ENCODE measurements at places on chromosomes 6 and 20.

DNA sequence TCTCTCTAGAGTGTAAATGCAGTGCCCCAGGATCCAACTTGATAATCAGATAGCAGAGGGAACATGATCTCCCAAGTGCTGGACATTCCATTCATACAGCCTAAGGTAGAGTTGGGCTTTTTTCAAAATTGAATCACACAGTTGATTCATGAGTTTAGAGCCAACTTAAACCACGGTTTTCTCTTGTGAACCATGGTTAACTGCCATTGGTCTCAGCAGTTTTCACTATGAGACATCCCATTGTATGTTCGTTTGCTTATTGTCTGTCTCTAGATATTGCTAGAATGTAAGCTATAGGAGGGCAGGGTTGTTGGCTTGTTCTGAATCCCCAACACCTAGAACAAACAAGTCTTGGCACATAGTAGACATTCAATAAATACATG lies 37.2 kb upstream of the TAF8 start:
- DNase-seq, result no peak

GRCh38 chr6:6058054-6058444 lies 51.3 kb upstream of the NRN1 start:
- no peak for DNase-seq

DNA sequence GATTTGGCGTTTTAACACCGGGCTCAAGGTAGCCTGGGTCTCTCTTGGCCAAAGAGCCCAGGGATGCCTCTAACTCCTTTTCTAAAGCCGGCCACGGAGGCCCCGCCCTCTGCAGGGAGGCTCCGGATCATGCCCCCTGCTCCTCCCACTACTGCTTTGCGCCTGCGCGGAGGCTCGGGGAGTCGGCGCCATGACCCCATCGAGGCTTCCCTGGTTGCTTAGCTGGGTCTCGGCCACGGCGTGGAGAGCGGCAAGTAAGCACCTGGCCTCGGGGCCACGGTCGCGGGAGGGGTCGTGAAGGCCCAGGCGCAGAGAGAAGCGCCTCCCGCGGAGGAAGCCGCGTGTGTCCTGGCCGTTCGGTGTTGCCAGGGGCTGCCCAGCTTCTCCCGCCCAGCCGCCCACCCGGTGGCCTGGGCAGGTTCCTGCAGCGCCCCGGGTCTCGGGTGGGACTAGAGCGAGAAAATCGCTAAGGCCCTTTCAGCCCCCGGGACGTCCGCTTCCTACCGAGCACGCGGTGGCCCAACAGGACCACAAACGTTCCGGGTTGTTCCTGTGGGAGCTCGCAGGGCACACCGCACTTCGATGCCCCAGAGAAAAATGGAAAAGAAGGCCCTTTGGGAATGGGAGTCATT lies at the start of gene SDHAF4:
Gene SDHAF4 (plus strand): TSS at position 180 of the 632 bp plus-strand sequence. CDS start 11 bp downstream, at position 191.
- DNase-seq, result peak; percentile 89

GRCh38 chr6:90478278-90478677 lies 108.6 kb downstream of the MAP3K7 start:
- DNase-seq, result no peak

DNA sequence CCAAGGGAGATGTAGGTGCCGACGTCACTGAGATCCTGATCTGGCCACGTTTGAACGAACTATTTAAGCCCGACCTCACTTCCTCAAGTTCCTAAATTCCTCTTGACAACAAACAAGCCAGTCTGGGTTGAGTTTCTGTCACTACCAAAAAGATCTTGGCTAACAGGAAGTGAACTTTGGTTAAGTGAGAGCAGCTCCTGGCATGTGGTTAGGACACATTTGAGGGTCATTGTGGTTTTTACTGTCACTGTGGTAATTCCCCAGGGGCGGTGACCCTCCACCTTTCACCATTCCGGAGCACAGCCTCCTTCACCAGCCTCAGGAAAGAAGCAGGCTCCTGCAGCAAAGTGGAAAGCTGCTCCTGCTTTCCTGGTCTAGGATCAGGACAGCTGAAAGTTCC lies 43.1 kb upstream of the ZNF831 start:
- DNase-seq, result no peak

DNA sequence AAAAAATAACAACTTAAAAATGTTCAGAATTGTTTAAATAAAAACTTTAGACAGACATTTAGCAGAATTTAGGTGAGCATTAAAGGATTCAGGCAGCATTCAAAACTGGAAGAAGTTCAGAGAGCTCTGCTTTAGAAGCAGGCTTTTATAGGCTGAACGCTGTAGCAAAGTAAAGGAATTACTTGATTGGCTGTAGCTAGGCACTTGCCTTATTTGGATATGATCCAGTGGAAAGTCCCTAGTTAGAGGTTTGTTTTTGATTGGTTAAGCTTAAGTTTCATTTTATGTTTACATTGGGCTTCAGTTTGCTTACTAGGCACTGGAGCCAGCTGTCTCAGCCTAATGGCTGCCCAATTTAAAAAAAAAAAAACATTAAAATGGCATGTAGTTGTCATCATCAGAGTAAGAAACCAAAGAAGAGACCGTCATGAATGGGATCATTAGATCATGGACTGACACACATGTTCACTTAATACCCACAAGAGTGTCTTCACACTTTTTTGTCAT lies 65.1 kb downstream of the CBFA2T2 start:
- DNase-seq, result no peak

- DNase-seq, result no peak
These were observed 8.8 kb upstream of the CDH22 start for GRCh38 chr20:46316984-46317684.

DNA sequence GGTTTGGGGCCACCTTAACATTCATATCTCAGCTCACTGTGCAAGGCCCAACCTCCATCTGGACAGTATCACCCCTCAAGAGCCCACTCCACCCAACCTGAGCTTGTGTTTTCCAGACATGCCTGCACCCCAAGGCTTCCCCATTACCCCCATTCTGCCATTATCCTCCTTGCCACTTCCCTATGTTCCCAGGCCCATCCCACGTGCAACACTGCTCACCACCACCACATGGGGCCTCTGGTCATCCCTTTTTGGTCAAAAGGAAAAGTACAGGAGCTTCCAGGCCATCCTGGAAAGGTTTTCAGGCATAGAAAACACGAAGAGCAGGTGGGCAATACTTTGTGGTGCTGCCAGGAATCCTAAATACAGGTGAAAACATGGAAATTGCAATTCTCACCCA lies 140.3 kb downstream of the SYNDIG1 start:
- no peak for DNase-seq

- DNase-seq, result no peak
These were observed 236.1 kb downstream of the COL12A1 start for GRCh38 chr6:74969591-74970267.

GRCh38 chr6:130890521-130890971 lies 63.3 kb downstream of the SMLR1 start:
- no peak for DNase-seq

DNA sequence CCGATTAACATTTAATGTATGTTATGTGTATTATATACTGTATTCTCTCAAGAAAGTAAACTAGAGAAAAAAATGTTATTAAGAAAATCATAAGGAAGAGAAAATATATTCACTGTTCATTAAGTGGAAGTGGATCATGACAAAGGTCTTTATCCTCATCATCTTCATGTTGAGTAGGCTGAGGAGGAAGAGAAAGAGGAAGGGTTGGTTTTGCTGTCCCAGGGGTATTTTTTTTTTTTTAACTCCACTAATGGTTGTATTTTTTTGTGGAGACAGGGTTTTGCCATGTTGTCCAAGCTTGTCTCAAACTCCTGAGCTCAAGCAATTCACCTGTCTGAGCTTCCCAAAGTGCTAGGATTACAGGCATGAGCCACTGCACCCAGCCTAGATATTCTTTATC lies 11.0 kb downstream of the ECT2L start:
- no peak for DNase-seq

- DNase-seq, result no peak
These were observed 5.5 kb downstream of the EDN1 start for GRCh38 chr6:12295558-12296254.

- DNase-seq, result no peak
These were observed 3.1 kb upstream of the HECA start for GRCh38 chr6:139131736-139132280.

DNA sequence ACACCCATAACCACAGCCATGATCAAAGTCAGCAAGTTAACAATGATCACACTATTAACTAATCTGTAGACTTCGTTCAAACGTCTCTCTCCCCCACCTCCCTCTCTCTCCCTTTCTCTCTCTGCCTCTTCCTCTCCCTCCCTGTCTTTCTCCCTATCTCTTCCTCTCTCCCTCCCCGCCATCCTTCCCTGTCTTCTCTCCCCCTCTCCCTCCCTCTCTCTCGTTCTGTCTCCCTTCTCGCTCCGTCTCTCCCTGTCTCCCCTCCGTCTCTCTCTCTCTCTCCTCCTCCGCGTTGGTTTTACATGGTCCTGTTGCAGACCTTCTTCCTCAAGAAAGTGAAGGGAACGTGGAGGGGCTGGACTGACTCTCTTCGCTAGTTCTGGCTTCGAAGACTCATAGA lies 308.9 kb upstream of the FOXQ1 start:
- no peak for DNase-seq

- no peak for DNase-seq
These were observed 154.8 kb downstream of the RPS12 start for GRCh38 chr6:132969196-132969595.

DNA sequence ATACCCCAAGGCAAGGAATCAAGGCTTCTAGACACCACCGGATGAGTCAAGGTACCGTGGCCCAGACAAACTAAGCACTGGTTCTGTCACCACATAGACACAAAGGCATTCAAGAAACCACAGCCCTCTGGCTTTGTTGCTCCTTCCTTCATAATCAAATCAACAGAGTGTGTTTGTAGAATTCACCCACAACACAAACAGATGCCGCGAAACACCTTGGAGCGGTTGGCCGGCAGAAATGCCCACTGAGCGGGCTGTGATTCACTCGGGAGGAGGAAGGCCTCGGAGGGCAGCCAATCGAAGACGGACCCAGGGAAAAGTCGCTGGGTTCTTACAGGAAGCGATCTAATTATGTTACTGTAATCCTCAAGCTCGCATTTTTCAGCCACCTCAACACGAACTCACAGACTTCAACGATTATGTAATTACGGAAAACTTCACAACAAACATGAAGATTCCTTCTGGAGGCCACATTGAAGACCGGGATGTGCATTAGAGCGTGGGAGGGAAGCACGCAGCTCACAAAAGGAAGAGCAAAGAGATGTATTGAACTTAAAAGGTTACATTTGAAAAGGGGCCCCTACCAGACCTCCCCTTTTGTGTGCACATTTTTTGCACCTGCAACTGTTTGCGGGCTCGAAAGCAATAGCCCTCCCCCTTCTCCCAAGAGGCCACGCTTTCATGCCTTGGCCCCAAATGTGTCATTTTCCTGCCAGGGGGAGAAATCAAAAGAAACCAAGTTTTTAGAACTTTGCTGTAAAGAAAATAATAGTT lies 184.7 kb upstream of the PREP start:
- DNase-seq, result no peak

GRCh38 chr6:157599191-157599590 lies 218.2 kb downstream of the ZDHHC14 start:
- no peak for DNase-seq

GRCh38 chr6:66429210-66429609 lies 722.2 kb upstream of the EYS start:
- no peak for DNase-seq

- DNase-seq, result no peak
These were observed 8.9 kb downstream of the RING1 start for GRCh38 chr6:33217246-33217645.

- no peak for DNase-seq
These were observed 23.1 kb downstream of the PHACTR2 start for GRCh38 chr6:143700684-143701348.

DNA sequence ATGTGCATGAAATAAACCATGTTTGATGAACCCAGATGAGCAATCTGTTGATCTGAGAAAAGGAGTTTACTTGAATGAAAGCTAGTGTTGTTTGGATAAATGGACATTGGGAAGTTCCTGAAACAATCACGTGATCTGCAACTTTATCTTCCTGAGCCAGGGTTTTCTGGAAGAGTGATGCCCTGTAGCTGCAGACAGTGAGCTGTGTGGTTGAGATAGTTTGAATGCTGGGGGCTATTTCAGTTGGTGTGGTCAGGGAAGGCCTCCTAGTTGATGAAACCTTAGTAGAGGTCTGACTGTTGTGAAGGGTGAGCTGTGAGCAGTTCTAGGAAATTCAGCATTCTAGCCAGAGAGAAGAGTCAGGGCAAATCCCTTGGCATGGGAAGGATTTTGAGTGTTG lies 643.7 kb downstream of the UTRN start:
- DNase-seq, result no peak

DNA sequence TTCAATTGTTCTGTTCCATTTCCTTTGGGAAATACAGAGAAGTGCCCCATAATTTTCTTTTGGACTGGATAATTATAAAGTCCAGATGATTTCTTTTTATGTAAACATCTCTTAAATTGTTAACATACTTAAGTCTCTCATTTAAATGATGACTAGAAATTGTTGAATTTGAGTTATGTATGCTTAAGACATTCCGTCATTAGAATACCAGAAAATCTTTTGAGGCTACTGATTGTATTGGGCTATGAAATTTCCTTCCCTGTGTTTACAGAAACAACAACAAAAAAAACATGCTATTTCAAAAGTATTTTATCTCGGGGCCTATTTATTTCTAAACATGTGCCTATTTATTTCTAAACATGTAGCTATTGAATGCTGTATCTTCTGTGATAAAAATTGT lies 125.4 kb downstream of the SH3BGRL2 start:
- DNase-seq, result no peak

- DNase-seq, result no peak
These were observed 104.7 kb downstream of the TMEM242 start for GRCh38 chr6:157218371-157219198.

DNA sequence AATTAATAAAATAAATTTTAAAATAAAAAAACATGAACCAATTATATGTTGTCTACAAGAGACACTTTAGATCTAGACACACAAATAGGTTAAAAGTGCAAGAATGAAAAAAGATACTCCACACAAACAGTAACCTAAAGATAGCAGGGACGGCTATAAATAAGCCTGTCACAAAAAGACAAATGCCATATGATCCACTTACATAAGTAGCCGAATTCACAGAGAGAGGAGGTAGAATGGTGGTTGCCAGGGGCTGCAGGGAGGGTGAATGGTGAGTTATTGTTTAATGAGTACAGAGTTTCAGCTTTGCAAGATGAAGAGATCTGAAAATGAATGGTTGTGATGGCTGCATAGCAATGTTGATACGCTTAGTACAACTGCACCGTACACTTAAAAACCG lies 32.7 kb downstream of the KATNA1 start:
- DNase-seq, result no peak

DNA sequence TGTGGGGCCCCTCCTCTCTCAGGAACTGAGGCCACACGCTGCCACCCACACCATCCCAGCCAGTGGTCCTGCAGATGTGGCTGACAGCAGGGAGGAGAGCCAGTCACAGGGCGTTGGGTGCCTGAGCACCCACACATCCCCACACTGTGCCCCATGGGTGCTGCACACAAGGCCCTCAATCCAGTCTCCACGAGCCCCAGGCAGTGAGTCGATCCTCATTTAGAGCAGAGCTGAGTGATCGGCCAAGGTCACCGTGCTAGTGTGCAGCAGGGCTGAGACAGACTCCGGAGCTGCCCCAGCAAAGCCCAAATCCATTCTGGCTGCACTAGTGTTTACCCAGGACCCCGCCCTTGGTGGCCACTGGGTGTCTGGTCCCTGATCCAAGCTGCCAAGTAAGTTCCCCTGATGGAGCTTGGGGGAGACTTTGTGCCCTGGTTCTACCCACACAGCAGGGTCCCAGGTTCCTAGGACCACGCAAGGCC lies 9.0 kb downstream of the C20orf203 start:
- DNase-seq, result no peak

GRCh38 chr6:67358241-67358640 lies 1276.8 kb upstream of the ADGRB3 start:
- DNase-seq, result no peak
